M059J (cell line): ENCODE measurements at places on chromosomes 11 and 22. TPM values are rescaled to one million over a fixed set of nuclear protein-coding genes. Genes with fewer than 3 reads are reported as not detected.

OR52E8 gene
- total RNA-seq = not detected in 2 replicates

WNT11 gene
- total RNA-seq = 2.0 and 3.1 TPM in 2 replicates

CASP12 gene
- 0.20 TPM in 1 of 2 replicates, not detected in the other for total RNA-seq

KIRREL3 gene
- total RNA-seq = 7.1 and 9.8 TPM in 2 replicates

OR8G5 gene
- not detected in 2 replicates for total RNA-seq

FAM83F gene
- not detected in 2 replicates for total RNA-seq

SLC22A12 gene
- total RNA-seq = not detected in 2 replicates

OR8D4 gene
- total RNA-seq = not detected in 2 replicates

RIN1 gene
- total RNA-seq = 13.5 and 19.6 TPM in 2 replicates

DNA sequence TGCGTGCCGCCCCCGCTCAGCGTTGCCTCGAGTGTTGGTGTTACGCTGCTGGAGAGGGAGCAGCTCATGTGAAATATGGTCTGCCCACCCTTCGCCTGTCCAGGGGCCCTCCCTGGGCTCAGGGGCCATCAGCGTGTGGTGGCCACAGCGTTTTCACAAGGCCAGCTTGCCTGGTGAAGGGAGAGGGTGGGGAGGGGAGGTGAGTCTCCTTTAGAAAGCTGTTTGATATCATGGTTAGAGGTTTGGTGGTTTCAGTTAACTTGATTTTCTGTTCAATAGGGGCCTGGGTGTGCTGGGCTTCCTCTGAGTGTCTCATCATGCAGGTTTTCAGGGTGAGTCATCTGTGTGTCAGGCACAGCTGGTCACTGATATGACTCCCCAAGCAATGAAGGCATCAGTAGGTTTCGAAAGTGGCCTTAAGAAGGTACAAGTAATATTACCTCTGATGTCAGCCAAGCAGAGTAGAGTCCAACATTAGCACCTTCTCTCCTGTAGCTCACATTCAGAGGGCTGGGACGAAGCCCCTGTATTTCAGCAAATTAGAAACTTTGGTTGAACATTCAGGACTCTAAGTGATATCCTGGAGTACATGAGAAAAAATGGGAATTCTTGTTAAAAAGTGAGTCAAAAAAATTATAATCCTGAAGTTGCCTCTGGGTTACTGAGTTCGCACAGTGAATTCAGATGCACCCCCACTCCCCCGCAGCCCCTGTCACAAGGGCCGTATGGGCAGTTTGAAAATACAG, 172.5 kb downstream of the TBC1D22A start:
- peak; percentile 92 for DNase-seq

GRCh38 chr11:43327987-43328386, 16.2 kb downstream of the API5 start:
- DNase-seq = peak; percentile 86

DNA sequence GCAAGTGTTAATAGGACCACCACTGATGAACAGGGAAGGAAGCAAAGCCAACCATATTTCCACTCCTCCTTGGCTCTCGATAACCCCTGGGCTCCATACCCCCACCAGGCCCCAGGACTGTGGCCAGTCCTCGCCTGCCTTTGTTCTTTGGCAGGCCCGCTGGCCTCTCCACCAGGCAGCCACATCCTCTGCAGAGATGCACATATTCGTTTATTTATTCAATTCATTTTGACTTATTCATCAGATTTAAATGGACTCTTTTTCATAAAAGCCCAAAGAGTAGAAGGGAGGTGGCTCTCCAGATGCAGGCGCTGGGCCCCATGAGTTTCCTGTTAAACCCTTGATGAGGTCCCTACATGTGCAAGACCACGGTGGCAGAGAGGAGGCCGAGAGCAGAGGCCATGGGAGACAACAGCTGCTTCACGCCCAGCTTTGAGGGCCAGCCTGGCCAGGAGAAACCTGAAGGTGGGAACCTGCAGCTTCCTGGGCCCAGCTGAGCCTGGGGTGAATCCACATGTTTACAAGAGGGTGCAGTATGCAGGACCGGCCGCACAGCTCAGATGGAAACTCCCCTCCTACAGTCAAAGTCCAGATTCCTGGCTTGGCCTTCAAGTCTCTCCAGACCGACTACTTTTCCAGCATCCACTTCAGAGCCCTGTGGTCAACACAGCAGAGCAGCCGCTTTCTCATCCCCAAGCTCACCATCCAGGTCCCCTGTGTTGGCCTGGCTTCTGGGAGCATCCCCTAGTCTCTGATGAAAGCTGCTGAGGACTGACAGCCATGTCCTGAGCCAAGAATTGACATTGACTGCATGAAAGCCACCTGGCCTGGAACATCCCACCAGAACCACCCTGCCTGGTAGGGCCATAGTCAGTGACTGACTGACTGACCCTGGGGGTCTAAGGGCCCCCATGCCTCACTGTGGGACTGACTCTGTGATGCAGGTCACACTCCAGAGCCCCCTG, 39.7 kb upstream of the CCND1 start:
- no peak for DNase-seq

GRCh38 chr11:109425554-109425953, 3.6 kb downstream of the C11orf87 start:
- DNase-seq = no peak

DNA sequence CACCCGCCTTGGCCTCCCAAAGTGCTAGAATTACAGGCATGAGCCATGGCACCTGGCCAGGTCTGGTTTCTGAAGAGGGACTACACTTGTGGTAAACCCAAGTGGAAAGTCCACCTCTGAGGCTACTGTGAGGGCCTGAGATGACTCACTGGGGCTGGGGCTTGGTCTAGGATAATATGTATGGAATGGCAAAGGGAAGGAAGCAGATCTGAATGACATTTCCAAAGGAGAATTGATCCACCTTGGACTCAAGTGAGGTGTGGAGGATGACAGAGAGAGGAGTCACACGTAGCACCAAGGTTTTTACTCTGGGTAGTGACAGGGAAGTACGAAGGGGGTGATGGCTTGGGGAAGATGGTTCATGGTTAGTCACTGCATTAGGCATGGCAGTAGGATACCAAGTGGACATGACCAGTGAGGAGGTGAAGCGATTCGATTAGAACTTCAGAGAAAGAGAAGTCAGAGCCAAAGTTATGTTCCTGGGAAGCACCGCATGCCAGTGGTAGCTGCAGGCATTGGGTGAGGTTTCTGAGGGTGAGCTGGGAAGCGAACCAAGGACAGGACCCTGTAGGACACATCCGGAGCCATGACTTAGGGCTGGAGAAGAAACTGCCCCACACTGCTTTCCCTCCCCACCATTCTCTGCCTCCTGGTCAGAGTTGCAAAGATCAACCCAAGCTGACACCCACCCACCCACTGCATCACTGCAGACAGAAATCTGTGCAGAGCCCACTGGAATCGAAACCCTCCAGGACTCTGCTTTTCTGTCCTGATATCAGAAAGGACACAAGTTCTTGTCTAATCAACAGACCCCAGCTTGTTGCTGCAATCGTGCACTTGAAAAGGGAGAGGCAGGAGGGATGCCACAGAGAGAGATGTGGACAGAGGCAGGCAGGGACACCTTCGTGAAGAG, 13.0 kb upstream of the BCL9L start:
- peak; percentile 95 for DNase-seq

DNA sequence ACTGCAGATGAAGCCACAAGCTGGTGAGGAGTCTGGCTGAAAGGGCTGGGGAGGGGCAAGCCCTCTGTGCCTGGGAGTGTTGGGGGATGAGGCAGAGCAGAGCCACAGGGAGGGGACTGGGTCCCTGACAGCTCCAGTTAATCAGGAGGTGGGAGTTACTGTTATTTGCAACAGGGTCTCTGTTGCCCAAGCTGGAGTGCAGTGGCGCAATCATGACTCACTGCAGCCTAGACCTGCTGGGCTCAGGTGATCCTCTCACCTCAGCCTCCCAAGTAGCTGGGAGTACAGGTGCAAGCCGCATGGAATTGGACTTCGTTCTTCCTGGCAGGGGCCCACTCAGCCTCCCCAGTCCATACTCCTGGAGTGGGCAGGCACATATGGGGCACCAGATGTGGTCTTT, 7.7 kb downstream of the SCN2B start:
- no peak for DNase-seq

GRCh38 chr11:110856996-110857812, 145.0 kb upstream of the ARHGAP20 start:
- DNase-seq = no peak

GRCh38 chr11:129528296-129528695, 152.6 kb downstream of the BARX2 start:
- no peak for DNase-seq

- DNase-seq = no peak
Observed at GRCh38 chr11:121405646-121406045, 46.5 kb upstream of the SORL1 start.

- no peak for DNase-seq
Observed at GRCh38 chr11:83938148-83938547, 652.0 kb upstream of the CCDC90B start.

DNA sequence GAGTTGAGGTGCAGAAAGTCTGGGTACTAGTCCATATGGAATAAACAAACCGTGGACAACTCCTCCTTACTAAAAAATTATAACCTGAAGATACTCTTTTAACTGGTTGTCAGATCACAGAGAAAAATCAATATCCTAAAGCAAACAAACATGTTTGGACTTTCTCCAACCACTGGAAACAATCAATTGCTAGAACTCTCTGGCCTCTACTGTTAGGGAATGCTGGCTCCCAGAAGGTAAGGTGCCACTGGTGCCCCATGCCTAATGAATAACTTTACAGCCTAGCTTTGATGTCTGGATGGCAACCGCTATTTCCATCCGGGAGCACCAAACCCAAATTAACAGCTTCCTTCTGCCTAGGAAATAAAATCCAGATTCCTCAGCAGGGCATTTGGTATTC, 74.5 kb downstream of the AMBRA1 start:
- no peak for DNase-seq

GRCh38 chr11:34027516-34028408, 23.8 kb upstream of the CAPRIN1 start:
- DNase-seq = no peak

- DNase-seq = no peak
Observed at GRCh38 chr11:1228921-1229451, 6.1 kb downstream of the MUC5B start.

GRCh38 chr22:42714768-42715390, 5.8 kb downstream of the A4GALT start:
- no peak for DNase-seq

DNA sequence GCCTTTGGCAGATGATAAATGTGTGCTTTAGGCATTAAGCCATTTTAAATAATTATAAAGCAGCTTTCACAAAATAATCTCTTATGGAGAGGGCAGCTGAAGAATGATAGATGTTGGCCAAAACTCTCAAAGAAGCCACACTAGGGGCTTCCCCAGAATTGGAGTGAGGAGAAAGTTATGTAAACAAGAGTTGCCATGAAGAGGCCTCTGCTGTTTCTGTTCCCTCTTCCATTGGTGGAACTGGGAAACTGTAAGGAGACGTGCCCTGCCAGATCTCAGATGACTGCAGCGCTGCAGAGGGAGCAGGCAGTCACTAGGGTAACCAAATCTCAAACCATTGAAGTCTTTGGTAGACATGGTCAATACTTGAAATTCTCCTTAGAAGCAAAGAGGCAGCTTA, 19.4 kb upstream of the APLP2 start:
- peak; percentile 12 for DNase-seq

GRCh38 chr11:34344768-34345539, 12.9 kb downstream of the ABTB2 start:
- peak; percentile 99 for DNase-seq

- no peak for DNase-seq
Observed at GRCh38 chr22:43269646-43270045, 73.5 kb downstream of the SCUBE1 start.

GRCh38 chr11:79152511-79152910, 288.3 kb downstream of the TENM4 start:
- no peak for DNase-seq

GRCh38 chr11:124732230-124732629, 7.5 kb upstream of the NRGN start:
- DNase-seq = no peak

DNA sequence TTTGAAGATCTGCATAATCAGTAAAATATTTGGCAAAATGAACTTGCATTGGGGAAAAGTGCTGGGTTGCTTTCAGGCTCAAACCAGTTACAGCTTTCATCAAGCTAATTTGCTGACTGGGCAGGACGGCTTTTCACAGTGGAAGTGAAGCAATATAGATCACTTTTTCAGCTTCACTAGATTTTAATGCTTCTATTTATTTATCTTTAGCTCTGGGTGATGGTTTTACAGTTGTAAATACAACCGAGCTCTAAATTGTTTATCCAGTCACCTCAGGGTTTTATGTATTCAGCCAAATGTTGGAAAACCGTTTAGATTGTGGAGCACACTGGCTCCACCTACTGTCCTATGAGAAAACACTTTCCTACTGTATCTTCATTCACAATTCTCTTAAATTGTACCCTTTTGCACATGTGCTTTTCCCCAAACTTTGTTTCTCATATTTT, 58.2 kb downstream of the ACER3 start:
- peak; percentile 80 for DNase-seq

DNA sequence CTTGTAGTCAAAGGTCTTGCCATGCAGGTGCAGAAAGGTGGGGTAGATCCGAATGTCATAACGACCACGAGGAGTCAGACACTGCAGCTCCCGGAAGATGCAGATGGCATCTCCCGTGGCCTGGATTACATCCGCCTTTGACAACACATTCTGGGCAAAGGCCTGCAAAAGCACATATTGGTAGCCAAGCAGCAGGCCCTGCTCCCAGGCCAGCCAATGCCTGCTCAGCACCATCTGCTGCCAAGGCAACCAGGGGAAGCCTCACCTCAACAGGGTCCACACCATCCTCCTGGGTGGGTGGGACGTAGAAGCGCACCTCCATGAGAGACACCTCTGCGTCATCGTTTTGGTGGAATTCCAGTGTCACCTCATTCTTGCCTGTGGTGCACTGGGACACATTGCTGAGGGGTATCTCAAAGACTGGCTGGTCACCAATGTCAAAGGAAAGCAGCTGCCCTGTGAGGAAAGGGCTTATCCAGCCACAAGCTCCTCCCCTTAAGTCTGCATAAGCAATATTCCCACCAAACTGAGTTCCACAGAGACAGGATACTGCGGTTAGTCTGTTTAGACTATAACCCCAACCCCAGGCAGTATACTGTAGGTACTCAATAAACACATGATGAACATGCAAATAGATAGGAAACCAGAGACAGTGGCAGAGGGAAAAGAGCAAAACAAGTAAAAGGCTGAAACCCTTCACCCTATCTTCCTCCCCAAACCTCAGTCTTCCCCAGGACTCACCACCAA, 2.8 kb downstream of the SSRP1 start:
- no peak for DNase-seq

GRCh38 chr11:73565804-73566203, 32.1 kb downstream of the FAM168A start:
- DNase-seq = no peak

GRCh38 chr22:27299181-27300085, 502.1 kb downstream of the MN1 start:
- peak; percentile 39 for DNase-seq

DNA sequence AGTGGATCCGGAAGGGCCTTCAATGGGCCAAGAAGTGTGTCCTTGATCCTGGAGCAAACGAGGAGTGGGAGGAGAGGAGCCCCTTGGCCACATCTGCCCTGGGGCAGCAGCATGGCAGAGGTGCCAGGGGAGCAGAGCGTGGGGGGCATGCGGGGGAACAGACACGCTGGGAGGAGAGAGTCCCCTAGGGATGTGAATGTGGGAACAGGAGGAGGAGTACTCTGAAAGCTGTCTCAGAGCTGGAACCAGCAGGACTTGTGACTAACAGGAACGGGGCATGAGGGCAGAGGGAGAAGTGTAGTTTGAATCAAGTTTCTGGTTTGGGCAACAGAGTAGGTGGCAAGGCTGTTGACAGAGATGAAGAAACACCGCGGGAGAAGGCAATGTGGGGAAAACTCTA, 54.5 kb upstream of the SLC35C1 start:
- DNase-seq = no peak
